ENCODE measurements at places on chromosomes 3 and 15.

DNA sequence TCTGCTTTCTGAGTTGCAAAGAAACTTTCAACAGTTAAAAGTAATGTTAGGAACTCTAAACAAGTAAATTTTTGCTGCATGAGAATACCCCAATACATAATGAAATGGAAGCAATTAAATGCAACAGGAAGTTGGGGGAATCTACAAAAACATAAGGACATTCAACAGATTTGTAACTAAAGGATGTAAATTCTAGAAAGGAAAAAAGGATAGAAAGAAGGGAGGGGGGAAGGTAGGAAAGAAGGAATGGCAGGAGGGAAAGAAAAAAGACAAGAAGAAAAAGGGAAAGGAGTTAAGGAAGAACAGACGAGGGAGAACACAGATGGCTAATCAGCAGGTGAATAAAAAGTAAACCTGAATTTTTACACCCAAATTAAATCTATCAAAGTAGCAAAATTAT lies 22.3 kb upstream of the ANP32A start:
- no peak for DNase-seq

- DNase-seq = peak; percentile 58
These were observed 89.7 kb downstream of the LIPC start for GRCh38 chr15:58521293-58521991.

GRCh38 chr3:15427981-15428380 lies 583 bp downstream of the EAF1 start:
- DNase-seq = no peak

GRCh38 chr3:58130591-58130990 lies 80.2 kb downstream of the DNASE1L3 start:
- no peak for DNase-seq

- peak; percentile 55 for DNase-seq
These were observed 19.9 kb downstream of the PXK start for GRCh38 chr3:58352626-58353025.

DNA sequence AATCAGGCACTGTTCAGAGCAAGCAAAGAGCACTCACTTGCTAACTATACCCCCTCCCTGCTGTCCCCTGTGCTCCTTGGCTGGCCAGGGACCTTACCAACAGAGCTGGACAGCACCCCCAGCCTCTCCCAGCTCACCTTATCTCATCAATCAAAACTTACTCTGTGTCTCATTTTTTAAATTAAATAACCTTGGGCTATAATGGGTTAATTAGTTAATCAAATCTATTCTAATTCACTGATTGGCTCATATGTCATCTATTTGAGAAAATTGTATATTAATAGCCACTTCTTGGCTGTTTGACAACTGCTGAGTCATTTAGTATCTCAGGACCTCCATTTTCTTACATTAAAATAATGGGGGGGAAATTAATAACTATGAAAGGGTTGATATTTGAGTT lies 22.9 kb downstream of the IL5RA start:
- no peak for DNase-seq

- peak; percentile 78 for DNase-seq
These were observed 1066.5 kb downstream of the PLOD2 start for GRCh38 chr3:145094355-145094941.

DNA sequence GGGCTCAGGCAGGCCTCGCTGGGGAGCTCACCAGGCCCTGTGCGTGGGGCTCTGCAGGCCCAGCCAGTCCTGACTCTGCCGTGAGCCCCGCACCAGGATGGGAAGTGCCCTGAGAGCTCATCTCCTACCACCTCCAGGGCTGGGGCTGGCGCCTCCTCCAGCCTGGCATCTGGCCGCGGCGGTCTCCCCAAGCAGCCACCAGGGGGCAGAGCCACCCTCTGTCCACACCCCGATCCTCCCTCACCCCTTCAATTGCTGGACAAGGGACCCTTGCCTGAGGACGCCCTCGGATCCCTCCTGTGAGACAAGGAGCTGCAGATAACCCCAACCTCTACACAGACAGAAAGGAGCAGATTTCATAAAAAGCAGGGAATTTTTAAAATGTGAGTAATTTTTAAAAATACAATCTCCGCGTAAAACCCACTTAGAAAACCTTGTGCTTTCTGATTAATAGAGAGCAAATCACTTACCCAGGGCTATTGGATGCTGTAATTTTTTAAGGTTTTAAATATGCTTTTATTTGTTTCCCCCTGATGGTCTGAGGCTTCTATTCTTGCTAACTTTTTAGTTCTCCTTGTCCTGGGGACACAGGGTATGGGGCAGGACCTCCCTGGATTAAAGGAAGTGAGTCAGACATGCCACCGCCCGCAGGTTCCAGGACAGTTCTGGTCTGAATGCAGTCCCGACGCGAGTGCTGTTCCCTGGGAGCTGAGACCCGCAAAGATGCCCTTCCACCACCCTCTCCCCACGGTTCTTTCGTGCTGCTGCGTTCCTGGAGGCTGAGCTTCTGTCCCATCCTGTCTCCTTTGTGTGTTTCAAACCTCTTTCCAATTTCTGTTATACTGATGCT lies 52.3 kb upstream of the CHRNA7 start:
- peak; percentile 23 for DNase-seq

GRCh38 chr3:113776564-113776963 lies 29.7 kb downstream of the ATP6V1A start:
- no peak for DNase-seq

- DNase-seq = peak; percentile 80
These were observed 42.9 kb upstream of the TSC22D2 start for GRCh38 chr3:150365132-150365604.

DNA sequence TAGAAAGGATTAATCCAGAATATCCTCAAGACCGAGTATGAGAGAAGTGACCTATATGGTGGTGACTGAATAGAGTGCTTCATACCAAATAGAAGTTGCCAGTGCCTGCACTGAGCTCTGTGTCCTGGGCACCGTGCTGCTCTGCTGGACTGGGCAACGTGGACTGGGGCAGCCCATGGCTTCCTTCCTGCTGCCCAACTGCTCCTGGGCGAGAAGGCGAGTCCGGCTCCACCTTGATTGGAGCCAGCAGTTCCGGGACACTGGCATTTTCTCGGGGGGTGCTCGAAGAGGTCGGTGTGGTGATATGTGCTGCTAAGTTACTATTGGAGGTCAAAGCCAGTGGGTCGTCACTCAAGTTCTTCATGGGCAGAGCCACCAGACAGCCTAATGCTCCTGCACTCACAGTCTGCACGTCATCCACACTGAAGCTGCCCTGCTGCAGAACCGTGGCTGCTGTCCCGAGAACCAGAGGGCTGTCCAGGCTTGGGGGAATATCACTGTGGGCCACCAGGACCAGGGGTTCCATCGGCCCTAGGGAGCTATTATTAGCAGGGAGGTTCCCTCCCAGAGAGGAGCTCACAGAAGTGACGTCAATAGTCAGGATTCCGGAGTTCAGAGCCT lies 14.1 kb downstream of the ZXDC start:
- DNase-seq = no peak

DNA sequence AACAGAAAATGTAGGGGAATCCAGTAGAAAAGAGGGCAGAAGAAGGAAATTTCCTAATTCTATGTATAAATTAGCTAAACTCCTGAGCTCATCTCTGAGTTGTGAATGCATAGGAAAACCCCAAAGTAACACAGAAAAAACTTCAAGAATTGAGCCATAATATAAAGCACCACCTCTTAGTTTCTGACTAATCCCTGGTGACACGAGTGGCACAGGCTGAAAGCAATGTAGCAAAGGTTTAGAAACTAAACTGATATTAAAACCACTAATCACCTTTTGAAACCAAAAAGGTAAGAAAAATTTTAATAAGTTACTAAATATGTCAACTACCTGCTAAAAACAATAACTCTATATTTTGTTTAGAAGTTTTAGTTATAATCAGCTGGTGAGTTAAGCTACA lies 255.6 kb upstream of the NECTIN3 start:
- no peak for DNase-seq

DNA sequence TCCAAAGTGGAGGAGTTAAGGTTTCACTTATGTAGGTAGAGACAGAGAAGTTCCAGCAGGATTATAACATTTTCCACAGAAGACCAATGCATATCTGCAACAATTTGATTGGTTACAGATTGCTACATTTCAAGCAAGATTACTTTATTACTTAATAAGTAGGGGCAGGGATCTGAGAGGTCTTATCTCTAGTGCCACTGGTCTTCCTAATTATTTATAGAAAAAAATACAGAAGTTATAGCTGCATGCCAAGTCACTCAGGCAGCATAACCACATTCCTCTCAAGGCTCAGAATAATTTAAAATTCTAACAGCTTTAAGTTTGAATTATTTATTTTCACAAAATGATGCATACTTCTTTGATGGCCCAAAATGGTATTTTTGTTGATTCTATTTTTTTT lies 30.5 kb downstream of the RAD54L2 start:
- no peak for DNase-seq

DNA sequence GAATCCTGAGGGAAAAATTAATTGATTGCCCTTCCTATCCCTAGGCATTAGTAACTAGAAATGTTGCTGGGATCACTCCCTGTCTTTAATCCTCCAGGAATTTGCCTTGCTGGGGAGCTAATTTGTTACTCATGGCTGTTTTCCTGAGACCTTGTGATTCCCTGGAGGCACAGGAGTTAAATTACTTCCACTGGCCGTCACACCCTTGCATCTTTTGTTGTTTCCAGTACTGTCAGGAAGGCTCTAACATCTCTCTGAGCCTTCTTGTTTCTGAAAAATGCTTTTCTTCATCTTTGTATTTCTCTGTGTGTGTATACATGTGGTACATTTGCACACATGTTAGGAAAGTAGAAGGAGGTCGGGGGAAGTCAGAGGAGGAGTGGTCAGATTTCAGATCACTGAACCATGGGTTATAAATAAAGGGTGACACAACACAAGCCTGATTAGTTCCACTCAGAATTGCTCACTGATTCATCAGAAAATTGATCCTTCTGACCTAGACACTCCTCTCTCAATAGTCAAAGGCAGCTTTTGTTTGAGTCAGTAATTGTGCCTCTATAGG lies 23.5 kb upstream of the LRRFIP2 start:
- DNase-seq = peak; percentile 68

DNA sequence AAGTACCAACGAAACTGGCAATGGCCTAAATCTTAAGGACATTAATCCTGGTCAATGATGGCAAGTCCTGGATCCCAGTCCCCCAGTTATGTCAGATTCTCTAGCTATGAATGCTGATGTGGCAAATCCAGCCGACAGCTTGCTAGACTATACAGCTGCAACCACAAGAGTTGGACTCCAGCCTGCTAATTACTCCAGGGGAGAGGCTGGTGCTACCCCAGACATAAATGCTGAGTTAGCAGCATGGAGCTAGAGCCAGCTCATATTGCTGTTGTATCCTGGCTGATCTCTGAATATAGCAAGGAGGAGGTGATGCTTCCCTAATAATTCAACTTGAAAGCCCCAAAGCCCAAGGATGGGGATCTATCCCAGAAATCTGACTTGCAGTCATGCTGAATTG lies 207.1 kb downstream of the LRRN1 start:
- no peak for DNase-seq

- no peak for DNase-seq
These were observed 143.9 kb downstream of the GABRB3 start for GRCh38 chr15:26628879-26629529.

DNA sequence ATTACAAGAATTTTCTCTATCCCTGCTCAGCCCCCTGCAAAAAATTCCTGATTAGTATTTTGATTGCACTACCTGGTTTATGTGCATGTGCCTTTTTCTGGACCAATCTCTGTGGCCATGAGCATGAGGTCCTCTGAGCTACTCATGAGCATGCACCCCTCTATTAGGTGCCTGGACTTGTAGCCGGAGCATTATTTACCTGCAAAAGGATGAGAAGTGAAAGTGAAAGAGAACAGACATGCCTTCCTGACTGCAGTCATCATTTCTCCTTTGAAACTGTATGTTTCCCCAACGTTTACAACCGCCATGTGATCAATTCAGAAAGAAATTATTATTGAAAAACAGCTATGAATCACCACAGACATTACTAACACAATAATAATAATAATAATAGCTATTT lies 1008.8 kb downstream of the ROBO2 start:
- no peak for DNase-seq

DNA sequence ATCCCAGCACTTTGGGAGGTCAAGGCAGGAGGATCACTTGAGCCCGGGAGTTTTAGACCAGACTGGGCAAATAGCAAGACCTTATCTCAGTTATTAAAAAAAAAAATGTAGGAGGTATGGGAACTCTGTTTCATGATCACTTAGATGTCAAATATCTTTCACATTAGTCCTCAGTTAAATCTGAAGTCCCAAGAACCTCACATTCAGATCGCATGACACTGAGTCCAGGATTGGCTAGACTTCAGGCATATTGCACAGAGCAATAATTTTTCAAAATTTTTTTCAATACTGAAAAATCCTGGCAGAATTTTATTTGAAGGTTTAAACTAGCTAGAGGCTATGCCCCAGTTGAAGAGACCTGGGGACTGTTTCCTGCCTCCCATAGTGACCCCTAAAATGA lies 56.3 kb upstream of the ZNF148 start:
- no peak for DNase-seq

- DNase-seq = no peak
These were observed 2.8 kb upstream of the CCDC80 start for GRCh38 chr3:112643621-112644240.

DNA sequence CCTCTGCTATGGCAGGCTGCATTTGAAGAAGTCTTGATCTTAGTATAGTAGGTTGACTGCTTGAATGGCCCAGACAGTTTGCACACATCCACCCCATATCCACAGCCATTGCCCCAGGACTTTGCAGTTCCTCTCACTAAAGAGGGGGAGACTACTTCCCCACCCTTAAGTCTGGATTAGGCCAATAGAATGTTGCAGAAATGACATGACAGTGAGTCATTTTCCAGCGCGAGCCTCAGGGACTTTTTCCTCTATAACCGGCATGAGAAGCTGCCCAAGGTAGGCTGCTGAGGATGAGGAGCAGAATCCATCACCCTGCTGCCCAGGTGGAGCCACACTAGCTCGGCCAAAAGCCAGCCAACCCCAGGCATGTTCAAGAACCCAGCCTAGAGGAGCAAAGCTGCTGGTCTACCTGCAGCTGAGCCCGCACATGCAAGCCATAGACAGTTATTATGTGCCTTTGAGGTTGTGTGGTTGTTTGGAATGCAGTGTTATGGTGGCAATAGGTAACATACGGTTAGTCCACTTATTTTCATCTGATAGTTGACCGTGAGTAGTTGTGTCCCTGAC lies 113.9 kb downstream of the TLE3 start:
- DNase-seq = no peak

DNA sequence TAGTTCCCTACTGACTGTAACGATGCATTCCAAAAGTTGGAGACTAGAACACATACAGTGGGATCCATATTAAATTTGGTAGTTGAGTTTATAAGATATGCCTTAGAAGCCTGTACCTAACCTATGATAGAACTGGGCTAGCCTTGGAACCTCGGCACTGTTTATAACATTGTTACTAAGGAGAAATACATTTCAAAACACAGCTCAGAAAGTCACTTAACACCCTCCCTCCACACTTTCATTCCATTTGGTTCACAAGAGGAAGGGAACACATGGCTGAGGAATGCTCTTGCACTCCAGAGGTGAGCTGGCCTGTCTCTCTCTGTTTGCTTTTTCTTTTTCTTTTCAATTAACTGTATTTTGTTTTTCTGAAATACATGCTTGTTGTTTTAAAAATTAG lies 48.7 kb upstream of the TSC22D2 start:
- DNase-seq = peak; percentile 36

DNA sequence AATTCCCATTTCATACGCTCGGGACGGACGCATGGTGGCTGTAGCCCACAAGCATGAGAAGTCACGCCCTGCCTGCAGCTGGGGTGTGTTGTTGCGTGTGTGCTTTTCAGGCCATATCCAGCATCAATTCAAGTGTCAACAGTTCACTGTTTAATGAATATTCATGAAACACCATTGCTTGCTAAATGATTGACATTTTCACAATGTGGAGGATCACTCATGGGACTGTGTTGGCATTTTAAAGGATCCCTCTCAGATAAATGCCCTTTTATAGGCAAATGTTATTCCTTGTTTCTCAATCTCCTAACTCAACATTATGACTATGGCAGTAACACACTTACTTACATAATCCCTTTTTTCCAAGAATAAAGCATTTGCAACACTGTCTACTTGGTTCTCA lies 511.3 kb downstream of the GABRG3 start:
- DNase-seq = no peak
